CD4-positive, alpha-beta T cell treated with Interleukin-1 beta for 1 hour (primary cell): ENCODE measurements at places on chromosomes 16 and 17.

DNA sequence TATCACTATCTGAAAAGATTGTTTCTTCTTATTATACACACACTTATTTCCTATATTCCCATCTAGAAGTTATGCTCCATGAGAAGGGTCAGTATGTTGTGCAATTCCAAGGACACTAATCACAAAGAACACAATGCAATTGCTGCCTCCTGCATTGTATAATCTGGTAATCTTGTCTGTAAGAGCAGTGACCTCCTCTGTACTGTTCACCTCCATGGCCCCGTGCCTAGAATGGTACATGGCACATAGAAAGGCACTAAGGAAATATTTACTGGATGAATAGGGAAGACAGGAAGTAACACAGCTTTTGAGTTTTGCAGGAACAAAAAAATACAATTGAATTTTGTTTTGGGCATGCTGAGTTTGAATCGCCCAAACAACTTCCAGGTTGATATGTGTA, 214.6 kb upstream of the SALL1 start:
- DNase-seq = no peak

DNA sequence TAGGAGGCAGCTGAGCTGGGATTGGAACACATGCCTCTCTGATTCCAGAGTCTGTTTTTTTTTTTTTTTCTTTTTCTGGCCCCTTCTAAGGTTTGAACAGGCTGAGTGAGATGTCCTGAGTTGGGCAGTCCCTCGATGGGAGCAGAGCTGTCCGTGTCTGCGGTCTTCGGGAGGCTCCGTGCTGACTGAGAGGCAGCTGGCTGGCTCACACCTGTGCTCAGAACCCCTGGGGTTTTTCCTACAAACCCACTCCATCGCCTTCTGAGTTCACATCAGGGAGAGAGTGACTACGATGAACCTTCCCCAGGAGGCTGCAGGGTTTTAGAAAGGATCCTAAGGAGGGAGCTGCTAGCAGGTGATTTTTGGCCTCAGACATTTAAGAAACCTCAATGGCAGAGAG, 92.5 kb downstream of the IRF8 start:
- no peak for DNase-seq

DNA sequence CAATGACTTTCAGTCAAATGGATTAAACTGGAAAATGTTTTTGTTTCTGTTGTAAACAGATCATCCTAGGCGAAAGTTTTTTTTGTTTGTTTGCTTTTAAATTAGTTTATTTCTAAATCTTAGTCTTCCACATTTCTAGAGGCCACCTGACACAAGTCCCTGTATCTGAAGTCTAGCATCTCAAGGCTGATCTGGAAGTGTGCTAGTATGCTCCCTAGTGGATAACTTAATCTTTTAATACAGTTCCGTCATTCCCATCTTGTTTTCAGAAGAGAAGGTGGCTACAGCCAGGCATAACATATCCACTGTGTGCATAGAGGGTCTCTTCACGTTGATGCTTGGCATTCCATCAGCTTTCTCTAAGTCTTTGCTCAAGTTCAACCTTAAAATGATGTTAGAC, 7.6 kb downstream of the IFT20 start:
- DNase-seq = no peak

- DNase-seq = no peak
Observed at GRCh38 chr17:66493283-66494019, 191.0 kb downstream of the PRKCA start.

DNA sequence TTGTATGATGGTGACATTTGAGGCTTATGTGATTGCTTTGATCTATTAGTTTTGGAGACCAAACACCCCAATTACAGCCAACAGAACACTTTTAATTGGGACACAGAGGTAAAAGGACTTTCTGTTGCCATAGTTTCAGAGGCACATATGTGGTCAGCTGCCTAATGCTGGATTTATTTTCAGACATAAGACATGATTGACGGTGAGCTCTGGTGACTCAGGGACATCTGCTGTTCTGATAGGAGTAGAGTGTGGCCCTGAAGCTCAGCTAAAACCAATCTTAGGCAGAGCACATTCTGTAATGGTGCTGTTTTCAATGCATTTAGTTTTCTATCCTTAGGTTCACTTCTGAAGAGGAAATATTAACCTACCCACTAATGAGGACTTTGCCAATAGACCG, 247.1 kb downstream of the UTP18 start:
- no peak for DNase-seq

DNA sequence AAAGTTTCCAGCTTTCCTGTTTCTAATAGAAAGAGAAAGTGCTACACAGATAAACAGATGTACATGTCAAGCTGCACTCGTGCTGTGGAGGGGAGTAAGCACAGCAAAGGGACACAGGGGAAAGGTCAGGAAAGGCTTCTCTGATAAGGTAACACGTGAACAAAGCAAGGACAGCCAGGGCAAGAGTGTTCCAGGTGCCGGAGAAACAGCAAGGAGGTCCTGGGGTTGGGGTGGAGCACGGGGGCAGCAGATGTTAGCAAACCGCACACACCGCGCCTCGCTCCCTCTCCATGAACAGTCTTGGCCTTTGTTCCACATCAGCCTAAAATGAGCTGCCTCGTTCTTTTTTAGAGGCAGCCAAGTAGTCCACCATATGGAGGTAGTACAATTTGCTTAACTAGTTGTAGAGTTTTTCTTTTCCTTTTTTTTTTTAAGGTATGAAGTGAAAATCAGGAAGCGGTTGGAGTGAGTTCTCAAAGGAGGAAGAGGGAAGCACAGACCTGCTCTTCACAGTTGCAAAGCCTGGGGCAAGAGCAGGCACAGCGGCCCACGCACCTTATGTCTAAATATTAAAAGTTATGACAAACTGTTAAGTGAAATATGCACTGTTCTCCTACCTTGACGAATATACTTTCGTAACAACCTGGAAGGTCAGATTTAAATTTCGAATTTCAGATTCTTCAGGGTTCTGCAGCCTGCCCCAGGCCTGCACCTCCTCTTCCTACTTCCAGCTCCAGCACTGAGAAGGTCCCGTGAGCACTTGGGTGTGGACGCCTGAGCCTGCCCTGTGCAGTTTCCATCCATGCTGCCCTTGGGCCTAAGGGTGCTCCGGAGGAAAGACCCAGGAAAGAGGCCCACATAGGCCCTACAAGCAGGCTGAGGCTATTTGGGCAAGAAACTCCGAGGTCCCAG, 41.5 kb upstream of the RPH3AL start:
- no peak for DNase-seq

- no peak for DNase-seq
Observed at GRCh38 chr17:9520649-9521048, 55.0 kb downstream of the STX8 start.

DNA sequence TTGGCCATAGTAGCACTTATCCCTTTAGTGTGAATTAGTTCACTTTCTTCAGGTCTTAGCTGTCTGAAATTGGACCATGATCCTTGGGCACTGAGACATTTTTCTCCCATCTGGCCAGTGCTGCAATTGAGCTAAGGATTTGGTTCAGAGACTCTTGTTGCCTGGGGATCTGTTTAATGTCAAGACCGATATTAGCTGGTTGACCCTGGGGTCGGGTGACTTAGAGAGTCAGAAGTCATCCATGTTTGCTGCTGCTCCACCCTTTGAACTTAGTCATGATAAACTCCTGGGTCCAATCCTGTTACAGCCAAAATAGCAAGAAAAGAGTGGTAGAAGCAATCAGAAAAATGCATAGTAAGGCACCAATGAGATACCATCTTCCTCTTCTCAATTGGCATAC, 45.8 kb upstream of the TOX3 start:
- no peak for DNase-seq
